ENCODE measurements at places on chromosomes 2 and 18.

GRCh38 chr18:65725251-65726050 lies 25.4 kb upstream of the CDH7 start:
- DNase-seq: no peak

DNA sequence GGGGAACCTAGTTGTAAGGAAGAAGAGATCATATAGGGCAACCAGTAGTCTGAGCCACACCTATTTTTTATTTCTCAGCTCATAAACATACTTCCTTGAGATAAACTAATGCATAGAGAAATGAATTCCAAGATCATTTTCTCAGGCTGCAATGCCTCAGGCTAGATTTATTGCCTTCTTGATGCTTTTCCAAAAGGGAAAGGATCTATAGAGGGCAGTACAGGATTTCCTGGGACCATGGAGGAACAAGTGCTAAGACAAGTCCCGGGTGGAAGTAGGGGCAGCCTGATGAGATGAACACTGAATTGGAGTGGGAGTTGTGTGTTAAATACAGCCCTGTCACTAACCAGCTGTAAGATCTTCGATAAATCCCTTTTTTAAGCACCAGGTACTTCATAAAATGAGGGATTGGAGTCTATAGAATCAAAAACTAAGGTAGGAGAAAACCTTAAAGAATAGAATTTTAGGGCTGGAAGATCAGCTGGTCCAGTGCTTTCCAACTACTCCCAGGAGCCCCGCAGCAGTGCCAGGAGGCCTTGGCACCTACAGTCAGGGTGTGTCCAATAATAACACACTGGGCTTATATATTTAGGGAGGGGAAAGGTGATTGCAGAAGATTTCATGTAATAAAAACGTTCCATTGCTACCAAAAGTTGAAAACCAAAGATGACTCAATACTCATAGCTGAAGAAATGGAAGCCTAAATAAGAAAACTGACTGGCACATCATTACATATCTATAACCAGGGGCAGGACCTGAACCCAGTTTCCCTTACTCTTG lies 58.1 kb downstream of the SERTAD2 start:
- no peak for DNase-seq

DNA sequence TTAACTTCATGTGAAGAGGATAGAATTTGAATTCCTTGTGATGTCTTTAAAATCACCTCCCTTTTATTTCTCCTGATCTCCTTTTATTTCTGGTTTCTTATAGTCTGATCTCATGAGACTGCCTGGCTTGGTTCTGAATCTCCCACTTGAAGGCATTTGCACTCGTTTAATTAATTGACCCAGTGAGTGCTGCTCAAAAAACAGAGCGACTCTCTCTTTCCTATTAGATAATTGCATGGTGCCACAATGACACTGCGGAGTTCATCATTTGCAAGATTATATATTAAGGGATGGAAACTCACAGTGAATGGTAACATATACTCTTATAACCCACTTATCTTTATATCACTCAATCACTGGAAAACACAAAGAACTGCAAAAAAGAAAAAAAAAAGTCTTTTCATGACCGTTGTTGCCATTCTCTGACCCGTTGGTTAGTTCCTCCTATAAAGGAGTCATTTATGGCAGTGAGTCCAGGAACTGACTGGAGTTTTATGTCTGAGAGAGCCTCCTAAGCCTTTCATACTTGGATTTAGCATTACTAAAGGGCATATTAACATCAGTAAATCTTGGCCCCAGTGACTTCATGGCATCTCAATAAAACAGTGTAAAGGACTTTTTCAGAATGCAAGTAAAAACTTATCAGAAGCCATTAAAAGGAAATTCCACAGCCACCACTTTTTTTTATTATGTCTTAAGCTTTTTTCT lies 103.3 kb upstream of the EPHA4 start:
- no peak for DNase-seq

- DNase-seq: no peak
These were observed 10.6 kb upstream of the ANXA4 start for GRCh38 chr2:69731147-69731970.

DNA sequence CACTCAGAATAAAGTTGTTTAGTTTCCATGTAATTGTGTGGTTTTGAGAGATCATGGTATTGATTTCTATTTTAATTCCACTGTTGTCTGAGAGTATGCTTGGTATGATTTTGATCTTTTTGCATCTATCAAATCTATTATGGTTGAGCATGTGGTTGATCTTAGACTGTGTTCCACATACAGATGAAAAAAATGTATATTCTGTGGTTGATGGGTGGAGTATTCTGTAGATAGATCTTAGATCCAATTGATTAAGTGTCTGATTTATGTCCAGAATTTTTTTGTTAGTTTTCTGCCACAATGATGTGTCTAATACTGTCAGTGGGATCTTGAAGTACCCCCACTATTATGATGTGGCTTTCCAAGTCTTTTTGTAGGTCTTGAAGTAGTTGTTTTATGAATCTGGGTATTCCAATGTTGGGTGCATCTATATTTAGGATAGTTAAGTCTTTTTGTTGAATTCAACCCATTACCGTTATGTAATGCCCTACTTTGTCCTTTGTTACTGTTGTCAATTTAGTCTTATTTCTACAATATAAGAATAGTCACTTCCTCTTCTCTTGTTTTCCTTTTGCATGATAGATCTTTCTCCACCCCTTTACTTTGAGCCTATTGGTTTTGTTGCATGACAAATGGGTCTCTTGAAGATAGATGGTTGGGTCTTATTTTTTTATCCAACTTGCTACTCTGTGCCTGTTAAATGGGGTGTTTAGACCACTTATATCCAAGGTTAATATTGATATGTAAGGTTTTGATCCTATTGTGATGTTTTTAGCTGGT lies 101.8 kb downstream of the TRABD2A start:
- peak; percentile 90 for DNase-seq

GRCh38 chr18:30682672-30683071 lies 359.9 kb downstream of the DSC3 start:
- DNase-seq: no peak

DNA sequence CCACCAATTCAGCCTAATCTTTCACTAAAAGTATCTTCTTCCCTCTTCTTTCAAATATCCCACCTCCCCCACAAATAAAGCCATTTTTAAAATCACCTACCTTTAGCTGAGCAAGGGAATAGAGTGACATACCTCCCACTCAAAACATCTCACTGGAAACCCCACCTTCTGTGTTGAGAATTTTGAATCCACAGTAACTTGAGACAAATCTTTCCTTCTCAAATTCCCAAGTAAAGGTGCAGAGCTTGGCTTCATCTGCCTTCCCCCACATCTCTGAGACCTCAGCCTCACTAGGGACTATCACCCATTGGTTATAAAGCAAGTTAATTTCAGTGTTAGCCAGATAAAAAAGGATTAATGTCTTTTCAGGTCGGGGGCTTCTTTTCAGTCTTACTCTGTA lies 180.4 kb downstream of the INO80D start:
- no peak for DNase-seq

DNA sequence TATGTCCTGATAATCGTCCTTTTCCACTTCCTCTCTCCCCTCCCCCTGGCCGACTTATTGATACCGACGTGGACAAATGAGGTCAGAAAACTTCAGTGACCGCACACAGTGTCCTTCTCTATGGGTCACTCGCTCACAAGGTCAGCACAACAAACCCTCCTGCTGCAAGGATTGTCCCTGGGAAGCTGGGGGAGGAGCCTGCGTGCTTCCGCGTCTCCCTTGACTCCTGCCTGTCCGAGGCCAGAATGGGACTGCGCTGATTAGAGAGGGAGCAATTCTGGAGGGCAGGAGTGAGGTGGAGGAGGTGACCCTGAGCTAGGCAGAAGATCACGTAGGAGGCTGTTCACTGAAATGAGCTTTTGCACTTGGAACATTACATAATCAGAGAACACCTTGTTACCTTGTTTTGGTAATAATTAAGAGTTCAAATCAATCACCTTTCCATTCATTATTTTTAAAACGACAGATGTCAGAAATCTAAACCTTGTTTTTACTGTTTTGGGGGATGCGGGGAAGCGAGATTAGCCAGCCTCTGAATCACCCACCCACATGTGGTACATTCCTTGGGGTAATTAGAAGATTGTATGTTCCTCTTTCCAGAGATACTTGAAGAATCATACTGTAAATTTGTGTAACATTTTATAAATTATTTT lies 70.6 kb downstream of the CTAGE1 start:
- no peak for DNase-seq

DNA sequence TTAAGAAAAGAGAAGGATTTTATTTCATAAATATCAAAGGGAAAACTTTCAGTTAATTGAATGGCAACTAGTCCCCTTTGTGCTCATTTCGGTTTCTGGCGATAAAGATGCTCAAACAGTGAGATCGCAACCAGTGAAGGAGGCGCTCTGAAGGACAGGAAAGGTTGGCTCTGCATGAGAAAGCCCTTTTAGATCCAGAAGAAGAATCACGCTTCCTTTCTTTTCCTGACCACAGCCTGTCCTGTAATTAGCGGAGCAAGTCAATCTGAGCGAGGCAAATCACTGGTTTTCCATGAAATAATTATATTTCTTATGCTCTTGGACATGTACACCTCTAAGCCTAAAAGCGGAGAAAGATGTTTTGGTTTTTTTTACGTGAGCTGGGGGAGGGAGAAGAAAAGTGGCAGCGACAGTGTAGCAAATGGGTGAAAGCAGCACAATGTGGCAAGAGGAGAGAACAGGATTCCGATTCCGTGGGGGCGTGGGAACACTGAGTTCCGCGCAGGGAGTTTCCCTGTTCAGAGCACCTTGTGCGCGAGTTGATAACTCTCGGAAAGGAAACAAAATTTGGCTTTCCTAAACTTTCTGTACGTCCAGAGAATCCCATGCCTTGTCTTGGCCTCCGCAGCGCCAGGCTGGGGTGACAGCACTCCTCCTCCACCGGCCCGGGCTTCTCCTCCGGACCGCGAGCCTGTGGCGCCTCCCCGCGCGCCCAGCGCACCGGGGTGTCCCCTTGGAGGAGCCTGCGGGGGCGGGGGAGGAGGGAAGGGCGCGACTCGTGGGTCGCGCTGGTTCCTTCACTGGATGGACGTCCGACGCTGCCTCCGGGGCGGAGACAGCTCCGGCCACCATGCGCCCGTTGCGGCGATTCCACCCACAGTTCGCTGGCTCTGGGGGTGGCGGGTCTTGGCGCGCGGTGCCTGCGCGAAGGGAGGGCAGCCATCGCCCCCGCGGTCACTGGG lies 620 bp upstream of the SLC9A2 start:
- no peak for DNase-seq

- DNase-seq: no peak
These were observed 843.6 kb downstream of the SUCLG1 start for GRCh38 chr2:83615511-83615910.

DNA sequence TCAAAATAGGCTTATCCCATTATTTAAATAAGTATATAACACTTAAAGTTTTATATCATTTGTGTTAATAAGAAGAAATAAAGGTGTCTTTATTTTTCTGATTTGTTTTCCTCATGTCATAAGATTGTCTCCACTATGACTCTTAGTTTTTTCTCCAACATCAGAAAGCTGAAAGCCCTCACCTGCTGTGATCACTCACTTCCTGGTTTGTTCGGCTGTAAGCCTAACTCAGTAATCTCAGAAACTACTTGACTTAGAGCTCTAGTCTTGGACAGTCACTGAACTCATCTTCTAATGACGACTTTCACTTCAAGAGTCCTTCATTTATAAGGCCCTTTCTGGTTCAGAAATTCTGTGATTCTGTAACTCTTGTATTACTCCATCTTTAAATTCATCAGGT lies 311.0 kb downstream of the ZEB2 start:
- no peak for DNase-seq

DNA sequence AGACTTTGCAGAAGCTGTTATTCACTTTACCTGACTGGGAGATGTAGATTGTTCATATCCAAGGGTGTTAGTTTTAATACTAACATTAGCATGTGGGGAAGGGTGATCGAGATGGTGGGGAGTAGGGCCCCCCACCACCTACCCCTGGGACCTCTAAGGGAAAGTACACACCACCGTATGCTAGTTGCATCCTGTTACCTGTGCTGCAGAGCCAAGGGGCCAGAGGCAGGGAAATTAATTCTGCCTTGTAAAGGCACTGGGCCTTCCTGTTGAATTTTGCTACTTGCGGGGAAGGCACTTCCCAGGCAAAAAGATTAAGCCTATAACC lies 9.0 kb downstream of the STEAP3 start:
- DNase-seq: no peak

DNA sequence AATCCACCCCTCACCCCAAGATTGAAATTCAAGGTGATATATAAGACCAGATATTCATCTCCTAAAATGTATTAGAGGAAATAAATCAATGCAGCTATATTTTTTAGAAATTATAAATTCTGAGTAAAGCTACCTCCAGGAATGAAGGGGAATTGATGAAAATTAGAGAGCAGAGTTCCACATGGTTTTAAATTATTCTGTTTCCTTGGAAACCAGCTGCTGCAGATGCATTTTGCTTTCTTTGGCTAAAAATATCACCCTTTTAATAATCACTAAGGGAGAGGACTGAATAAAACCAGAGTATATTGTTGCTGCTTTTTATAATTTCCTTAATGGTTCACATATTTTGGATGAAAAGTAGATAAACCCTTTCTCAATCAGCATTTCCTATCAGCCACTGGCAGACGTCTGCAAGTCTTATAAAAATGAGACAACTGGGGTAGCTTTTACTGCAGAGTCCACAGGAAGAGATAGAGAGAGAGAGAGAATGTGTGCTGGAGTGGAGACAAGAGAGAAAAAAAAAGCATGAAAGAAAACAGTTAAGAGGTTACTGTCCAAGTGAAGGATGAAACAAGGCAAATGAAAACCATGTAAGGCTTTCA lies 2.0 kb downstream of the CSRNP3 start:
- DNase-seq: no peak

DNA sequence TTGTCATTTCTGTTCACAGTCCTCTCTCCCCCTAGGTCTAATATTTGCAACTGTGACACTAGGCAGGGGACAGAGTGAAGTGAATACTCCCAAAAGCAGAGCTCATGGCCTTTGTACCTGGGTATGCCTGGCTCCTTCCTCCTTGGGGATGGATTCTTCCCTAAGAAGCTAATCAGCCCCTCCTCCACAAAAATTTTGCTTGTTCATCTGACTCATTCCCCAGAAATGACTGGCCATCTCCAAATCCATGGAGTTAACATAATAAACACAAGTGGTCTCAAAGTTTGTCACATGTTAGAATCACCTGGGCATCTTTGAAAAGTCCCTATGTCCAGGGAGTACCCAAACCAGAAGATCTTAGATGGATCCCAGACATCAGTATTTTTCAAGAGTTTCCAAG lies 65.3 kb downstream of the SUCLG1 start:
- DNase-seq: no peak
